Smooth muscle cell of the pulmonary artery (primary cell): ENCODE measurements at places on chromosomes 6 and 20. TPM values are rescaled to one million over a fixed set of nuclear protein-coding genes. Genes with fewer than 3 reads are reported as not detected.

GMNN gene
- total RNA-seq, result 6.9 and 15.3 TPM in 2 replicates

TMEM217 gene
- total RNA-seq, result 1.4 and 2.2 TPM in 2 replicates

HSF2 gene
- 16.3 and 17.2 TPM in 2 replicates for total RNA-seq

C6orf141 gene
- 6.5 TPM in 1 of 2 replicates, not detected in the other for total RNA-seq

C6orf15 gene
- not detected in 2 replicates for total RNA-seq

CLIC5 gene
- total RNA-seq, result under 0.01 TPM in 1 of 2 replicates, not detected in the other

TSHZ2 gene
- 0.26 and 3.1 TPM in 2 replicates for total RNA-seq

IPCEF1 gene
- 0.07 TPM in 1 of 2 replicates, not detected in the other for total RNA-seq

PI3 gene
- total RNA-seq, result not detected in 2 replicates

C6orf163 gene
- 1.2 and 1.7 TPM in 2 replicates for total RNA-seq

TPD52L1 gene
- 29.0 and 32.4 TPM in 2 replicates for total RNA-seq

LAMP5 gene
- total RNA-seq, result 0.69 and 3.6 TPM in 2 replicates

CCN6 gene
- 0.10 TPM in 1 of 2 replicates, not detected in the other for total RNA-seq

NRSN2 gene
- 30.4 and 39.2 TPM in 2 replicates for total RNA-seq

MANEA gene
- total RNA-seq, result 14.6 and 16.0 TPM in 2 replicates

HSPA12B gene
- total RNA-seq, result 0.03 TPM in 1 of 2 replicates, not detected in the other
